NCI-H510A treated with DMSO at 0.1 percent for 48 hours (cell line): ENCODE measurements at places on chromosomes 7 and 10.

DNA sequence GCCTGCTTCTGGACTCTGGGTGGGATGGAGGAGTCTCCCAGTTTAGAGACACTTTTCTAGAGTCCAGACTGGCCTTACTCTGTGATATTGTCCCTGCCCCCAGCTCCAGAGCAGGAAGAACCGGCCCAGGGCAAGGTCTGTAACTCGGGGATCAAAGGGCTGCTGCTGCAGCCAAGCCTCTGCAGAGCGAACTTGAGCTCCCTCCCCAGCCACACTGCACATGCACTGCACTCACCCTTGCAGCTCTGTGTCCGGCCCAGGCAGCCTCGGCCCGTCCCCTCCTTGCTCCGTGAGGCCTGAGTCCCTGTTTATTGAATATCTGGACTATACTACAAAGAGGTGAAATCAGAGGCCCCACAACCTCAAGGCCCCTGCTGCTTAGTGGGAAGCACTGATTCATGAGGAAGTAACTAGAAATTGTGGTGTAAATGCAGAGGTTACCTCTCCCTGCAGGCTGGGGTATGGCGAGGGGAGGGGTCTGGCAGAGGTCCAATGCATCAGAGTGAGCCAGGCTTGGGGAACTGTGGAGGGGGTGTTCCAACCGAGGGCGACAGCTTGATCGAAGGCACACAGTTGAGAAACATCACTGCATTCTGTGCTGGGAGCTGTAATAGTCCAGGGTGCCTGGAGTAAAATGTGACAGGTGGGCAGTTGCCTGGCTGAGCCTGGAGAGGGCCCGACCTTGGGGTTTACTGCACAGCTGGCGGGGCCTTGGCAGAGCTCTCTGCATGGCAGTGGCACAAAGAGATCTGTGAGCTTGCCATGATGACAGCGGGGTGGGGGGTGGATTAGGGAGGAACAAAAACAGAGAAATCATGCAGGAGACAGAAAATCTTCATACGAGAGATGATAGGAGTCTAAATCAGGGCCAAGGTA is 49.1 kb downstream of the AOC1 start:
- DNase-seq: no peak

DNA sequence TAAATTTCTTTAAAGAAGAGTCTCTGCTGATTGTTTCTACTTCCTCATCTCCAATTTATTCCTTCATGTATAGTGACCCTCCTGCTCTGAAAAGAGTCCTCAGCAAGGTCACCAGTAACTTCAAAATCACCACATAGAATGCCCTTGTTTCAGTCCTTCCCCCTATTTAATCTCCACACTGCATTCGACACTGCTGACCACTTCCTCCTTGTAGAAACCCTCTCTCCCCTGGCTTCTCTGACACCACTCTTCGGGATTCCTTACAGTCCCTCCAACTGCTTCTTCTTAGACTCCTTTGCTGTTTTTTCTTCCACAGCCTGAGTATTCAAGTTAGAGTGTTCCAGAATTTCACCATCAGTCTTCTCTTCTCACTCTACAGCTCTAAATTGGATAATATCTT is 89.5 kb downstream of the VPS41 start:
- DNase-seq: no peak

GRCh38 chr7:42549866-42550485 is 313.0 kb upstream of the GLI3 start:
- DNase-seq: no peak

GRCh38 chr7:103912891-103913605 is 76.4 kb downstream of the RELN start:
- DNase-seq: no peak

DNA sequence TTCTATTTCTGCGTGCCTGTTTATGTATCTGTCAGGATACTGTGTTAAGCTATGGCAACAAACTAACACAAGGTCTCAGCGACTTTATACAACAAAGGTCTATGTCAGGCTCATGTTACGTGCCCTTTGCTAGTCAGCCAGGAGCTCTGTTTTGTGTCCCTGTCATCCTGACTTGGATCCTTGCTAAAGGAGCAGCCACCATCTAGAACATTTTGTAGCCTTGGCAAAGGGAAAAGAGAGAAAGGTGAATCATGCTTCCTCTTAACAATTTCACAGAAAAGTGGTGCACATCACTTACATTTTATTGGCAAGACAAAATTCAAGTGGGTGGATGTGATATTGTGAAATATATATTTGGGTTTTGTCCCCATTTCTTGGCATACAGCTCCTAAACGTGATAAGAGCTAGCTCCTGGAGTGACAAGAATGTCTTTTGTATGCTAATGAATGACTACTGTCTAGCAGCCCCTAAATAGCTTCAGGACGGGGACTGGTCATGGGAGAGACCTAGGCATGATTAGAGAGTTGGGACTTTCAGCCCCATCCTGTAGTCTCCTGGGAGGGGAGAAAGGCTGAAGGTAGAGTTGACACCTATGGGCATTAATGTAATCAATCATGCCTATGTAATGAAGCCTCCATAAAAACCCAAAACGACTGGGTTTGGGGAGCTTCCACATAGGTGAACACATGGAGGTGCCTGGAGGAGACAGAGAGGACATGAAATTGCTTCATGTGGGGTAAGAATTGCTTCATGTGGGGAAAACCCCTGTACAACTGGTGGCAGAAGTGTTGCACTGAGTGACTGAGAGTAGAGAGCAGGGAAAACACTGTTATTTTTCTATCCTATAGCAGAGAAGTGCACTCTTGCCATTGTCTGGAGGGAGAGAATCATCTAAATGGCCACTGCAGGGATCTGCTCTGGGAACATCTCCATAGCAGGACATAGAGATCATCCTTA is 33.0 kb downstream of the MRPL32 start:
- DNase-seq: no peak

DNA sequence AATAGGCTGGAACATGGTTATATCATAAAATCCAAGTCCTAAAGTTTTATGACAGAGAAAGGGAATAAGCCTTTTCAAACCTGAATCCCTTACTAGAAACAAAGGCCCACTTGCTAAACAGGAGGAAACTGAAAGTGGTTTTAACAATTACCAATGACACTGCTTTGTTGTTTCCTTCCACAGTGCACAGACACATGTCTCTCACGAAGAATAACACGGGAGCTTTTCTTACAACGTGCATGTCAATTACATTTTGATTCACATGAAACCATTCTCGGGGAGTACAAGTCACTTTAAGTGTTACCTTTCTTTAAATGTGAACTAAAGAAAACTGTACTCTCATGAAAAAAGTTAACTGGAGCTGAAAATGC is 1.4 kb downstream of the MRPS33 start:
- no peak for DNase-seq

DNA sequence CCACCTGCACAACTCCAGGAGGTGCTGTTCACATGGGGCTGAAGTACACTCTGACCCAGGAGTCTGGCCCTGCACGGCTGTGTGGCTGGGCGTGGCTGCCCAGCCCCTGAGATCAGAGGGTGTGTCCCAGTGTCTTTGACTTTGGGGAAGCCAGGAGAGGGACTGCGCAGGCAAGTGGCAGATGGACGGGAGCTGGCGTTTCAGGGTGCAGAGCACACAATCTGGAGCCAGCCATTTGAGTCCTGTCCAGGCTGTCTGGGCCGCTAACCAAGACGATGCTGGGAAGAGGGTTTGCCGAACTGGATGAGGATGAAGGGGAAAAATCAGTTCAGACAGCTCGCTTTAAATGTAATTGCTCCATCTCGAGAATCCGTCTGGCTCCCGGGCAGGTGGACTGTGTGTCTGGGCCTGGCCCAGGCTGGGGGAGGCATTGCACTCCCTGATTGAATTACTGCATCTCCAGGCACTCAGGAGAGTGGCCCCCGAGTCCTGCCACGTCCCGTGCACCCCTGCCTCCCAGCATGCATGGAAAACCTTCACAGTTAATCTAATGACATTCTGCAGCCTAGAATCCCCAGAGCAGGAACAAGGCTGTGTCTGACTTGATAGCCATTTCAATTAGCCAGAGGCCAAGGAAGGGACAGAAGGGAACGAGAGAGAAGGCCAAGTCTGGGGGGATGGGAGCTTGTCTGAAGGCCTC is 120.8 kb upstream of the NANOS1 start:
- DNase-seq: no peak

GRCh38 chr7:2814946-2815874 is 28.9 kb downstream of the GNA12 start:
- DNase-seq: no peak

- no peak for DNase-seq
Observed at GRCh38 chr7:141160246-141160860, 86.5 kb downstream of the TMEM178B start.

- DNase-seq: no peak
Observed at GRCh38 chr7:131381069-131381838, 53.6 kb downstream of the MKLN1 start.

DNA sequence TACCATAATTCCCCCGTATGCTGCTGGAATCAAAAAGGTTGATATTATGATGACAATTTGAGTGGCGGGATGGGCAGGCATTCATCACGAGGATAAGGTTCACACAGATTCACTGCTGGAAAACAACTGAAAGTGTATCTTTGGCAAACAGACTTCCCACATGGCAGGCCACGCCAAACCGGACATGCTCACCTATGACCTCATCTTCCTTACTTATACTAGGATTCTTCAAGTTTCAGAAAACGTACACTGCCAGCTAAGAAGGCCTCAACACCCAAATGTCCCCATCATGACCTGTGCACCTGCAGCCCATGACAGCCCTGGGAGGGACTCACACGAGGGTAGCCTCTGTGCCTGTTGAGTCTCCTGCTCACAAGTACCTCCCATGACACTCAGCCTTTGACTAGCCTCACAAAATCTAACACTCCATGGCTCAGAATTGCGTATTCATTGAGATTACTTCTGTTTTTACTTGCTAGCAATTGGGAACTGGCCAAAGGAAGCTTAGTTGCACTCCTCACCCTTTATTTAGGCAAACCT is 259.0 kb upstream of the GHITM start:
- DNase-seq: no peak

GRCh38 chr7:48634116-48634632 is 290.2 kb upstream of the CDC14C start:
- no peak for DNase-seq
